ENCODE measurements at places on chromosomes 3 and 15.

- no peak for DNase-seq
Observed at GRCh38 chr3:11716573-11717290, 73.0 kb upstream of the VGLL4 start.

DNA sequence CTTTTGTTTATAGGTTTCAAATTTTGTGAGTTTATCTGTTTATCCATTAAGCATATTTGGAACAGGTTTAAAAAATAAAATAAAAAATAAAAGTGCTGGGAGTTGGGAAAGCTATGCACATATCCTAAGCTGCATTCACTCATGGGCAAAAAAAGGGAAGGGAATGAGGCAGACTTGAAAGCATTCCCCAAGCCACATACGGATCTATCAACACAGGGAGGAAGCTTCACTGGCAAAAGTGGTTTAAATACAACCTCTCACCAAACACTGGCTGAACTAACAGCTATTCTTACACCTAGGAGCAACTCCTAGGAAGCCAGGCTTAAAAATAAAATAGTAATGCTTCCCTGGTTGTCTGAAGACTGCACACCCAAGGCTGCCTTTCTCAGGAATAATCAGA, 101.2 kb downstream of the PCCB start:
- no peak for DNase-seq

- DNase-seq, result no peak
Observed at GRCh38 chr3:5754602-5755001, 567.1 kb downstream of the EDEM1 start.

- no peak for DNase-seq
Observed at GRCh38 chr15:56244038-56244810, 545 bp upstream of the RFX7 start.

DNA sequence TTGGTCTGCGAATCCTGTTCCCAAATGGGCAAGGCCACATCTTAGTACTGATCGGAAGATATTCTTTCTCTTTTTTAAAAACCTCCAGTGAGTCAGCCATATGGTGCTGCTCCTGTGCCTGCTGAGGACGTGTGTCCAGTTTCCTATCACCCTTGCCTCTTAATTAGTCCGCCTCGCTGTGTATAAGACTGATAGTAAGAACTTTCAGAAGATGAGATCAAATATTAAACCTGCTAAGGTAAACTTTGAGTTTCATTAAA, 612 bp downstream of the UBA5 start:
- no peak for DNase-seq

All from Panc1 (cell line).